Head of caudate nucleus (tissue), 42 donors: ENCODE measurements at places on chromosomes 6 and 20.

GRCh38 chr6:20159781-20160540 is 52.3 kb downstream of the MBOAT1 start:
- no peak for DNase-seq

GRCh38 chr20:1357921-1358671 is 29.2 kb upstream of the SDCBP2 start:
- no peak for DNase-seq

DNA sequence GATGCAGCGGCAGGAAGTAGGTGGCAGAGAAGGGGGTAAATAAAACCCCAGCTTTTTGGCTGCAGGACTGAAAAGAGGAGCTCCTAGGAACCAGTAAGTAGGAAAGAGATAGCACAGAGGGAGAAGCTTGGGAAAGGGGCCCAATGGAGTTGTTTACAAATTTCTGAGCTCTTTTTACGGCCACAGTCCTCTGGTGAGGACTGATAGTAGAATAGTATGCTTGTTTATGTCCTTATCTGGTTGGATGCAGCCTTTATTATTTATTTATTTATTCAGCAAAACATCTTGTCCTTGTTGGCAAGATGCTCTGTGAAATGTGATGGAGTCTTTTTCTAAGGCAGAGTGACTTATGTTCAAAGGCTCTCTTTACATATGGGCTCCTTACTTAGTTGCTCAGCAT is 119.7 kb upstream of the AHI1 start:
- no peak for DNase-seq

- DNase-seq, result no peak
Measured at GRCh38 chr20:19770375-19770774, 12.3 kb downstream of the RIN2 start.

DNA sequence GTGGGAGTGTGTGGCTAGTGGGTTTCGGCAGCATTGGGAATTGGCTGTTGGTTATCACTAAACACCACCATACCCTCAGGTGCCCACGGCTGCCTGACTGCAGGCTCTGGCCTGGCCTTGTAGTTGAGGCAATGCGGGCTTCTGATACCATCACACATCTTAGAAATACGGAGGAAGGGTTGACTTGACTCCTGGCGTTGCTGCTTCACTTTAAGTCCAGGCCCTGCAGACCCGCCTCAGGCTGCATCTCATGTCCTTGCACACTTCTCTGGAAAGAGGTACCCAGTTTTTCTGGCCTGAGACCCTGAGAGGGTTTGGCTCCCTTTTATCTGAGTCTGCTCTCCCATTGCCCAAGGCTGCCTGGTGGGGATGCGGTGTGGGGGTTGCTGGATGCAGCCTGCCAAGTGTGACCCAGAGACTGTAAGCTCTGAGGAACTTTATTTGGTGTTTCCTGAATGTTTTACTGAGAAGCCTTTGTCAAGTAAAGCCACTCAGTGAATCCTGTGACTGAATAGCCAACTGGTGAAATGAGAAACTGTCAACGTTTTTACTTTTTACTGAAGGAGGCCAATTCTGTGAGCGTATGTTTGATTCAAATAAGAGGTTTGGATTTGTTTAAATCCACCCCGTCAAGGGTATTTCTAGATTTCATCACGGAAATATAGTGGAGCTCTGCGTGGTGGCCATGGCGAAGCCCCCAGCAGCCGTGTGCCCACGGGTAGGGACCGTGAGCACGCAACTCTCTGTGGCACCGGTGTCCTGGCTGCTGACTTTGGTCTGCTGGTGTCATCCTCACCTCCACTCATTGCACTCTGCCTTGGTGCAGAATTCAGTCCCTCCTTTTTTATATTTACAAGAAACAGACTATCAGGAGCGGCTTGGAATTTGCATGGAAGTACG is 160.1 kb downstream of the DTNBP1 start:
- DNase-seq, result no peak

DNA sequence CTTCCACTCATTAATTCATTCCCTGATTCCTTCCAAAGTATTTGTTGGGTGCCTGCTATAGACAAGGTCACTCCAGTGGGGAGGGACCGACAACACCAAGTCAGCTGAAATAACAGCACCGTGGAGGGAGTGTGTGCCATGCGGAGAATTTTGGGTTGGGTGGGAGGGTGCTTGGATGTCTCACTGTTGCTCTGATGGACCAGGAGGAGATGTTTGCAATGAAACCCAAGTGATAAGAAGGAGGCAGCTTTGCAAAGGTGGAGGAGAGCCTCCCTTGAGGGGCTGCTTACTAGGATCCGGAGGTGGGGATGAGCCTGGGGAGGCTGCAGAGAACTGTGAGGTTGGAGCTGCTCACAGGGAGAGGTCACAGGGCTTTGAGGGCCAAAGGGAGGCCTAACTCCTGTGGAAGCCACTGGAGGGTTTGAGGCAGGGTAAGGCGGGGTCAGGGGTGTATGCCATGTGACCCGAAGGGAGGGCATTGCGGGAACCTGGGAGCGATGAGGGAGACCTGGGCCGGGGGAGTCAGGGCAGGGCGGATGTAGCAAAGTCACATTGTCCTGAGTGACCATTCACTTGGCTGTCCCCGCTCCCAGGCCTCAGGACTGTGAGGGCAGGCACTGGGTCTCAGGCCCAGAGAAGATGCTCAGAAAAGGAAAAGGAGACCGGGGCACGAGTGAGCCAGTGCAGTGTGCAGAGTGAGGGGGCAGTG is 124.5 kb downstream of the PHACTR3 start:
- DNase-seq, result no peak

DNA sequence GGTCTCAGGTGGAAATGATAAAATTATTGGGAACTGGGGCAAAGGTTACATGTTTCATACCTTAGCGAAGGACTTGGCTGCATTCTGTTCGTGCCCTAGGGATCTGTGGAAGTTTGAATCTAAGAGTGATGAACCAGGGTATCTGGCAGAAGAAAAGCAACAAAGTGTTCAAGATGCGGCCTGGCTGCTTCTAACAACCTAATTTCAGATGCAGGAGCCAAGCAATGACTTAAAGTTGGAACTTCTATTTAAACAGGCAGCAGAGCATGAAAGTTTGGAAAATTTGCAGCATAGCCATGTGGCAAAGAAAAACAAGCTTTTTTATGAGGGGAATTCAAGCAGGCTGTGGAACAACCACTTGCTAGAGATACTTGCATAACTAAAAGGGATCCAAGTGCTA is 73.5 kb downstream of the CD24 start:
- DNase-seq, result no peak

GRCh38 chr20:48105526-48105925 is 320.2 kb upstream of the SULF2 start:
- DNase-seq, result no peak
